ENCODE measurements at places on chromosomes 5 and 9.

- DNase-seq, result no peak
Observed at GRCh38 chr9:107703651-107704050, 214.1 kb upstream of the KLF4 start.

DNA sequence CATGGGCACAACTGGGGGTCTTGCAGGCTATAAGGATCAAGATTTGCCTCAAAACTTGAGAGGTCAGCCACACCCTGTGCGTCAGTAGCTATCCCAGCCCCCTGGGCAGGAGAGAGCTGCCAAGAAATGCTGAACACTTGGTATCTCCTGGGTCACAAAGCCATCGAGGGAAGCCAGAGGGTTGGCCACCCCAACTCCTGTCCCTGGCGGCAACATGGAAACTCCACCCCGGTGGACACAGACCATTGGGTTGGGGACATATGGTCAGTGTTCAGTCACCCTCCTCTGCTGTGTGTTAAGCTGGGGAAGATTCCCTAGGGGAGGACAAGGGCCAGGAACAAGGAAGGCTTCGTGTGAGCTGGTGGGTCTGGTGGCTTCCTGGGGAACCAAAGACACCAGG lies 140.6 kb downstream of the C5orf15 start:
- no peak for DNase-seq

- no peak for DNase-seq
Observed at GRCh38 chr9:100445161-100445902, 18.4 kb downstream of the MSANTD3 start.

GRCh38 chr5:76104027-76104426 lies 20.8 kb downstream of the SV2C start:
- DNase-seq, result no peak

DNA sequence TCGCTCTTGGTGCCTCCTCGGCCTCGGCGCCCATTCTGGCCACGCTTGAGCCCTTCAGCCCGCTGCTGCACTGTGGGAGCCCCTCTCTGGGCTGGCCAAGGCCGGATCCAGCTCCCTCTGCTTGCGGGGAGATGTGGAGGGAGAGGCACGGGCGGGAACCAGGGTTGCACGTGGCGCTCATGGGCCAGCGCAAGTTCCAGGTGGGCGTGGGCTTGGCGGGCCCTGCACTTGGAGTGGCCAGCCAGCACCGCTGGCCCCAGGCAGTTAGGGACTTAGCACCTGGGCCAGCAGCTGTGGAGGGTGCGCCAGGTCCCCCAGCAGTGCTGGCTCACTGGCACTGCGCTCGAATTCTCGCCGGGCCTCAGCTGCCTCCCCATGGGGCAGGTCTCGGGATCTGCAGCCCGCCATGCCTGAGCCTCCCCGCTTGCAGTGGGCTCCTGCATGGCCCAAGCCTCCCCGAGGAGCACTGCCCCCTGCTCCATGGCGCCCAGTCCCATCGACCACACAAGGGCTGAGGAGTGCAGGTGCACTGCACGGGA lies 106.4 kb downstream of the SMC2 start:
- DNase-seq, result no peak

GRCh38 chr5:145324767-145325479 lies 510.2 kb downstream of the PRELID2 start:
- DNase-seq, result no peak

DNA sequence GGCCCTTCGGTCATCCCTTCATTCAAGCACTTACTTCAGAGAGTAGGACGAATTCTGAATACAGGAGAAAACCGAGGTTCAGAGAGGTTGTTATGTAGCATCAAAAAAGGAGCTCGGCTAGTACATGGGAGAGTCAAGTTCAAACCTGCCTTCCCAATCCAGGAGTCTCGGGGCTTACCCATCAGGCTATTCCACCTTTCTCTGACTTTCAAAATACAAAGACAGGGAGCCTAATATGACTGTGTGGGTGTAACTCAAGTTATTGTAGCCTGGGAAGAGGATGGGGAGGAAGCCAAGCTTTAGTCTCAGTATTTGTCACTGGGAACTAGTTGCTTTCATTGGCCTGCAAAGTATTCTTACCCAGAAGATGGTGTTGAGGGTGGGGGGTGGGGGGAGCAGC lies 274.8 kb upstream of the PANK3 start:
- DNase-seq, result no peak

DNA sequence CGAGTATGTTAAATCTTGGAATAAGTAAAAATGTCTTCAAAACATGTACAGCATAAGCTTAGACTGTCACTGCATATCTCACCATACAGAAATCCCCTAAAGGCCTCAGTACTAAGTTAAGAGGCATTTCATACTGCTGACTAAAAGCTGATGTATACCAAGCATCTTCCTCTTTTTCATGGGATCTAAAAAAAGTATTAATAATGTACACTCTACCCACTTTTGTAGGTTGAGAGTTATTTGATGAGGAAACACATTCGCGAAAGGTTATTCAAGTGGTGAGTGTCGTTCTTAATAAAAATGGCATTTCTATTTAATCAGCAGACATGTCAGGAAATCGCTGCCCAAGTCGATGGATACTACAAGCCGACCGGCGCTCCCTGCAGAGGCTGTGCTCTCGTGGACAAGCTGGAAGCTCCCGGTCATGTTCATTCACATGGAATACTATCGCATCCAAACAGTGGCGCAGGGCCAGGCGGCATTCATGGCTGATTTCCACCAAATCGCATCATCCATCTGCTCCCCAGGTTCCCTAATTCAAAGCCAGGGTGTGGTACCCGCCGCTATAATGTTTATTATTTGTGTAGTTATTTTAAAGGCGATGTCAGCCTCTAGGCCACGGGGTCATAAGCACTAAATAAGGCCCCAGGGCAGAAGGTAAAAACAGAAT lies 724 bp downstream of the SGTB start:
- no peak for DNase-seq

- DNase-seq, result no peak
Observed at GRCh38 chr9:104073098-104073769, 20.9 kb upstream of the SMC2 start.

- DNase-seq, result peak; percentile 38
Observed at GRCh38 chr5:50711280-50711679, 44.8 kb downstream of the PARP8 start.

DNA sequence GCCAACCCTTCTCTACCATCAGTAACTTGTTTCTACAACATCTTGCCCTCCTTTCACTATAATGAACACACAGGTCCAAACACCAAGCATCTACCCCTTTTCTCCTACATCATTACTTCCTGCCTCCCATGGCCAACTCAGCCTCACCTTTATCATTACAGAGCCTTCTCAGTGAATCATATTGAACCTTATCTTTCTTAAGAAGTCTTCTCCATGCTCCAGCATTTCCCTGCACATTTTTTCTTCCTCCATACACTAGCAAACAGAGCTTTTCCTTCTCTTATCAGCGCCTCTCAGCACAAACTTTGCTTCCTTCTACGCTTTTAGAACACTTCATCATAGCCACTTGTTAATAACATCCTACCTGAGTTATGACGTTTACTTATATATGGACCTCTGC lies 148.2 kb downstream of the ARL15 start:
- no peak for DNase-seq

- DNase-seq, result no peak
Observed at GRCh38 chr5:124744170-124744971, 2.1 kb downstream of the ZNF608 start.

DNA sequence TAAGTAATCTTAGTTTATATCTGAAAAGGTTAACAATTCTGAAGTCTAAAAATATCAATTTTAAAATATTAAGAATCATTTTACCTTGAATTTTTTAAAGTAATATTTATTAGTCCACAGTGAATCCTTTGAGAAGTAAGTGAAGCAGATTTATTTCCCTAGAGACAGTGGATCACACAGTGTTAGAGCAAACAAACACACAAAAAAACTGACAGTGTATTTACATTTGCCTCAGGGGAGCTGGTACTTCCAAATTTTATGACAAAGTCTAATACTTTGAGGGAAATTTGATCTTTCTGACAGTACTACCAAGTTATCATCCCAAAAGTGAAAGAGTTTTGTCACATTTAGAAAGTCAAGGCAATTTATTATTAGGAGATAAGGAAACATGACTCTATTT lies 1750.6 kb upstream of the CDH9 start:
- DNase-seq, result no peak

GRCh38 chr5:124655251-124655917 lies 91.1 kb downstream of the ZNF608 start:
- DNase-seq, result no peak

GRCh38 chr9:14782286-14783051 lies 59.9 kb upstream of the CER1 start:
- no peak for DNase-seq

- no peak for DNase-seq
Observed at GRCh38 chr5:102819634-102820033, 64.5 kb downstream of the PAM start.

DNA sequence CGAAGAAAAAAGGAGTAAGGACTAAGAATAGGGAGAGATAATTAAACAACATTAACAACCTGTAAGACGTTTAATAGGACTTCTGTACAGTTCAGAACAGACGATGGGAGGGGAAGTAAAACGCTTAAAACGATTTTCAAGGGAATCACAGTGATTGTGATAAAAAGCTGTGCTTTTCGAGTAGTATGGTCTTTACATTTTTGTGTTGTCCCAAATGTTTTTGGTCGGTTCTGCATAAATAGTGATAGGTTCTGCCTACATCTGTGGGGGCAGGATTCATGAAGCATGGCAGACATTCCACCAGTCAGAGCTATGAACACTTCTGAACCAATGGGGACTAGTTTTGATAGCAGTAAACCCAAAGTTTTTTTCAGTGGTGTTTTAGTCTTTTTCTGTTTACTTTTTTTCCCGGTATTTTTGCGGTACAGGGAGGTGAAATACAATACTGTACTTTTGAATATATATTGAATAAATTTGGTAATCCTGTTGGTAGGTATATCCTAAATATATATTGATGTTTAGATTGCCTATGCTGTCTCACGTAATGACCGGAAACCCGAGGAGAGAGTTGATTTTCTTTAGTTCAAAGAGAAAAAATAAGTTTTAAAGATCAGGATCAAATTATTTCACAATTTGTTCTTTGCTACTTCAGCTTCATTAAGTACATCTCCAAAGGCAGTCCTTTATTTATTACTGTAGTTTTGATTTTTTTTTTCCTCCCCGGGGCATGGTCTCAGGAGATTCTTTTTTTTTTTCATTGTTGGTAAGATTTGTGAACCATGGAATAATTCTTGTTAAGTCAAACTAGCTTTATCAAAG lies 1.3 kb downstream of the ERBIN start:
- DNase-seq, result no peak

- DNase-seq, result no peak
Observed at GRCh38 chr5:132778129-132778528, 1.1 kb upstream of the SEPTIN8 start.

GRCh38 chr9:84893419-84894128 lies 224.0 kb downstream of the NTRK2 start:
- DNase-seq, result no peak

- no peak for DNase-seq
Observed at GRCh38 chr9:124664143-124664542, 107.0 kb downstream of the NR6A1 start.

- DNase-seq, result no peak
Observed at GRCh38 chr5:80895523-80895922, 64.6 kb upstream of the RASGRF2 start.
